Stimulated activated CD4-positive, alpha-beta T cell treated with anti-CD3 and anti-CD28 coated beads, Interleukin-15, amount 100 ng/mL, for 1 hour (primary cell): ENCODE measurements at places on chromosomes 3 and 15.

- DNase-seq: no peak
Measured at GRCh38 chr15:23671481-23671880, 15.6 kb downstream of the NDN start.

DNA sequence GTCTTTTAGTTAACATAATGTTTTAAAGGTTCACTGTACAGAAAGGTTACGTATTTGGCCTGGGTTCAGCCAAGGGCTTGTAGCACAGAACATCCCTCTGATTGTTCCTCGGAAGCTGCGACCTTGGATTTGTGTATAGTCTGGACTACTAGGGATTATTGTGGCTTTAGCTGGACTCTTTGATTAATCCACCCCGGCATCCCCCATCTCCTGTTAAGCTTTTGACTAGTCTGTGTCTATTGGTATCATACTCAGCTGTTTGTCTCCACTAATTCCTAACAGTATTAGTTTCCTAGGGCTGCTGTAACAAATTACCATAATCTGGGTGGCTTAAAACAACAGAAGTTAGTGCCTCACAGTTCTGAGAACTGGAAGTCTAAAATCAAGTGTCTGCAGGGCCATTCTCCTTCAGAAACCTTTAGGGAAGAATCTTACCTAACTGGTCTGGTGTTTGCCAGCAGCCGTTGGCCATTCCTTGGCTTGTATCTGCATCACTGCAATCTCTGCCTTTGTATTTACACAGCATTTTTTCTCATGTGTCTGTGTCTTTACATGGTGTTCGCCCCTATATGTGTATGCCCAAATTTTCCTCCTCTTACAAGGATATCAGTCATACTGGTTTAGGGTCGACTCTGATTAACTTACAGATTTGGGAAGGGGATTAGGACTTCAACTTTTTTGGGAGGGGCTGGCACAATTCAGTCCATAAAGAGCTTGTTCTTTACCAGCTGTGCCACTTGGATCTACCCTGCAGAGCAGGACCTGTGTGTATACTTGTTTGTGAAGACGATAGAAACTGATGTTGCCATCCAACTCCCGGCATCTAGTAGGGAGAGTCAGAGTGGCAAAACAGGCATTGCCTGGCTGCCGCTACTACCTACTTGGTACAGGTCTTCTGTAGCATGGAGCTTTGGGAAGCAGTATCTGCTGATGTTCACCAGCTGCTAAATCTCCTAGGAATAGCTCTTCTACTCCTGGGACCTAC, 117.8 kb downstream of the UBE2E2 start:
- no peak for DNase-seq

DNA sequence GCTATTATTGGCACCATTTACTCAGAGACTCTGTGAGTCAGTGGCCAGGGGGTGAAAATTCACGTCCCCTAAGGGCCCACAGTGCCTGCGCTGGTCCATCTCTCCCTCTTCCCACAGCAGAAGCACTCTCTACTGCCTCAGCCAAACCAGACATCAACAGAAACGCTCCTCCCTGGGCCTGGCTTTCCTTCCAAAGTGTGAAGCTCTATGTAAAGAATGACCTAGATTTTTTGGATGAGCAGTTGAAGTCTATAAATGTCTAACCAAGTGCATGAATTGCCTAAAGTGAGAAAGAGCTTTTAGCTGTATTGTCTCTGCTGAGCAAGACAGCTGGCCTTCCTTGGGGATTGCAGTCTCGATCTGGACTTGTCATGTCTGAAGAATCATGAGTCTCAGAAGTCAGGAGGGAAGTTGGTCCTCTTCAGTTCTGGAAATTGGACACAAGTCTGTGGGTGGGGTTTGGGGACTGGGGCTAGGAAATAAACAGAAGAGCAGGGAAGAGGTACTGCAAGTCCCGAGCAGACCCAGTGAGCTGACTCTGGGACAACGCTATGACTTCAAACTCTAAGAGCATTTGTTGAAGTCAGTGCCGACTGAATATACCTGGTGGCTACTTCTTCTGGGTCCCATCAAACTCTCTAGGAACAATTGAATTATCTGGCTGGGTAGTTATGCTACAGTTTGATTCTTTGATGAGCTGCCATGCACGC, 29.0 kb downstream of the RASGRP1 start:
- no peak for DNase-seq

DNA sequence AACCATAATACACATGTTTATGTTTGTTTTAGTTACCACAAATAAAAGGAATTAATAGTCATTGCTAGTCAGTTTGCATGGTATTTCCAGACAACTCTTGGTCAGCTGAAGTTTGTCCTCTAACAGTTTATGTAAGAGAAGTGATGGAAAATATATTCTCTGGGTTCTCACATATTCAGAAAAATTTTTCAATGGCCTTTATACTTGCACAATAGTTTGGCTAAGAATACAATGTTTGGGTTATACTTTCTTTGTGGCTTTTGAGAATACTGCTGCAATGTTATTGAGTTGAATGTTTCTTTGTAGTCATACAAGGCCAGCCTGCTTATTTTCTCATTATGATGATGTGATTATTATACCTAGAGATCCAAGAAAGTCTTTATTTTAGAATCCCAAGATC, 133.9 kb downstream of the RAP2B start:
- no peak for DNase-seq

DNA sequence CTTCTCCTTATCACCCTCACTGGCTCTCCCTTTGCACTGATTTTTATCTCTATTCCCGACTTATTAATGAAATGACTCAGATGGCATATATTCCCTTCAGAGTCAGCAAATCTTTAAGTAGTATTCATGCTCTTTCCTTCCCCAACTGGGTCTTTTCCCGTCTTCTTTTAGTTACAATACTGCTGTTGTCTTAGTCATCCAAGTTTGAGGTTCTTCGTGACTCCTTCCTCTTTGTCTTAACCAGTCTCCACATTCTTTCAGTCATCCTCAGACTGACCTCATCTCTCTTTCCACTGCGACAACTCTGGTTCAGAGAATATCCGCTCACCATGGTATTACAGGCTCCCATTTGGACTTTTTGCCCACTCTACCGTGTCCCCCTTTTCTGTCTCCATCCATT, 12.4 kb downstream of the WDR5B start:
- DNase-seq: no peak

DNA sequence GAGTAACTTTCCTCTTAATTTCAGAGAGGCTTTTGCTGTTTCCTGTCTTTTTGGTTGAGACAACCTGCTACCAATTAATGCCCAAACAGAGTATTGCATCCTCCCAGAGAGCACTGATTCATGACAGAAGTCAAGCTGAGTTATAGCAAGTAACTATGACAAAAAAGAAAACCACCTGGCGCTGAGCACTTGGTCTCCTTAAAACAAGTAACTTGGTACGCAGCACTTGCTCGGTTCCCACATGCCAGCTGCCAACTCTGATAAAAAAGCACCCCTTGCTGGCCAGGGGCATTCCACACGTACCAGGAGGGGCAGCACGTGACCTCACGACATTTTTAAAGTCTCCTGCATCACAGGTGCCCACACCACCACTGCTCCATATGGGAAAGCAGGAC, 13.5 kb upstream of the MYO5C start:
- DNase-seq: no peak

DNA sequence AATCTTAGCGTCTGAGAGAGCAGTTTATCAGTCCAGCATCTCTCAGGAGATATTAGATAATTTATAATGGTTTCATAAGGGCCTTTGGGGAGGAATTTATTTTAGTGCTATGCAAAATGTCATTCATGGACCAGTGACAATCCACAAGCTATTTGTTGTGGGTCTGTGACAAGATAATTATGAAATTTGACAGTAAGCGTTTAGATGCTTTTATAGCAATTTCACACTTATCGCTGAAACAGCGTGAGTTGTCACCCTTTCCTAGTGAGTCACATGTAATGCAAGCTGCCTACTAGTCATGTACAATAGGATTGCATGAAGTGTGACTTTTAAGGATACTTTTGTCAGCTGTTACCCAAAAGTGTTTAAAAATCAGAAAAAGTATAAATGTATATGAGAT, 315.6 kb upstream of the THBS1 start:
- DNase-seq: no peak

DNA sequence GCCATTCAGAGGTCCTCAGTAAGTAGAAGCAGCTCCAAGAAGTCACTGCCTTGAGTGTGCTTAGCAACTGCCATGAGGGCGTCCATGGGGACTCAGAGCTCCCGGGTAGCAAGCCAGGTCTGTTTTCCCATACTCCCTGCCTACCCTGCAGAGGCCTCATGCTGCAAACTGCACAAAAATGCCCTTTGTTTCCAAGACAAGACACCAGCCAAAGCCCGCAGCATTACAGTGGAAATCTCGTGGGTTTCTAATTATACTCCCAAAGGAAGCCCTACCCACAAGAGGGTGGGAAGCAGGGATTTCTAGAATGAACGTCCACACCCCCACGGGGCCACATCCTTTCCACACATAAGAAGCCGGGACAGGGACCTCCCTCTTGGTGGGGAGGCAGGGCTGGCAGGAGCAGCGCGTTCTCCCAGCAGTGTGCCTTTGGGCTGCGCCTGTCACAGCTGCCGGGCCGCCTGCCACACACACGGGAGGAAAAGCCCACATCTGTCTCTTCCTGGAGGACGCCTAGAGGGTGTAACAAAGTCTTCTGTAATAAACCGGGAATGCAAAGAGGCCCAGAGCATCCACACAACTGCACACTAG, 31.1 kb downstream of the FAM174B start:
- no peak for DNase-seq
